HAP-1 (cell line): ENCODE measurements at places on chromosomes 6 and 20.

- no peak for DNase-seq
Measured at GRCh38 chr20:47782076-47782475, 3.2 kb downstream of the SULF2 start.

GRCh38 chr6:52497652-52498408 lies 77.7 kb downstream of the EFHC1 start:
- DNase-seq: no peak

DNA sequence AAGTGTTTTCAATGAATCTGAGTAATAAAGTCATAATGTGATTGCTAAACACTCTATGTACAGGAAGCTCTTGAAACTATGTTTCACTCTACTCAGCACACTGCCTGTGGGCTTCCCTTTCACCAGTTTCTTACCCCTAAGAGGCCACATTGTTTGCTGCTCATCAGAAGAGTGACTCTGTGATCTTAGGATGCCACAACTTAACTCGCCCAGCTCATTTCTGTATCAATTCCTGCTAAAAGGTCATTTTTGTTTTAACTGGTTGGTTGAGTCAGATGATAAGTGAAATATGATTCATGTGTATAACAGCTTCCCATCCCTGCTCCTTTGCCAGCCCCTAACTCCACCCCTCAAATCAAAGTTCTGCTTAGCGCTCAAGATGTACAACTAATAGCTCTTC lies 9.8 kb upstream of the NDUFAF4 start:
- no peak for DNase-seq

DNA sequence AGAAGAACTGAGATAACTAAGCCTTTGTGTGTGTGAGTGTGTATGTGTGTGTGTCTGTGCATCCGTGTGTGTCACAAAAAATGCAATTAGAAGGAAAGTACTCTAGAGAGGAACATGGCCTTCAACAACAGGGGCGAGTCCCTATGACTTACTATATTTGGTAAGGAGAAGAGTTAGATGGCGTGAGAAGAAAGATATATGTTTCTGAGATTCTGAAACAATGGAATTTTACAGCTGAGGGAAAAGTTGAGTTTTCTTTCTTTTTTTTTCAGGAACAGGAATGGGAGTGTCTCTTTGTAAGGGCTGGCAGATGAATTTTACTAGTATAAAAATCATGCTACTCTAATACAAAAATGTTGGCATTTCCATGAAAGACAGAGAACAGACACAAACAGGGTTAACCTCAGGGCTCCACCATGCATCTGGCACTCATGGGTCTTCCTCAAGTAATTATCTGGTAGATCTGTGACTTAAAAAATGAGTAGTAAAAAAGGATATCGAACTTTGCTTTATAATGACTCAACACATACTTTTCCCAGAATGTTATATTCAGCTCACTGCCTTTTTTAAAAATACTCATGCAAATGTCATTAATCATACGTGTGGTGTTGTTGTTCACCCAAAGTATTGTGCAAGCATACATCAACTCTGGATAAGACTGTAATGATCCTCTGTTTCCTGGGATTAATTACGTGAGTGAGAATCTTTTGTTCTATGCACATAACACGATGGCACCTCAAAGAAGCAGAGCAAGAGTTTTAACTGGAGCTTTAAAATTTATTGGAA lies 12.8 kb upstream of the SASH1 start:
- DNase-seq: no peak

DNA sequence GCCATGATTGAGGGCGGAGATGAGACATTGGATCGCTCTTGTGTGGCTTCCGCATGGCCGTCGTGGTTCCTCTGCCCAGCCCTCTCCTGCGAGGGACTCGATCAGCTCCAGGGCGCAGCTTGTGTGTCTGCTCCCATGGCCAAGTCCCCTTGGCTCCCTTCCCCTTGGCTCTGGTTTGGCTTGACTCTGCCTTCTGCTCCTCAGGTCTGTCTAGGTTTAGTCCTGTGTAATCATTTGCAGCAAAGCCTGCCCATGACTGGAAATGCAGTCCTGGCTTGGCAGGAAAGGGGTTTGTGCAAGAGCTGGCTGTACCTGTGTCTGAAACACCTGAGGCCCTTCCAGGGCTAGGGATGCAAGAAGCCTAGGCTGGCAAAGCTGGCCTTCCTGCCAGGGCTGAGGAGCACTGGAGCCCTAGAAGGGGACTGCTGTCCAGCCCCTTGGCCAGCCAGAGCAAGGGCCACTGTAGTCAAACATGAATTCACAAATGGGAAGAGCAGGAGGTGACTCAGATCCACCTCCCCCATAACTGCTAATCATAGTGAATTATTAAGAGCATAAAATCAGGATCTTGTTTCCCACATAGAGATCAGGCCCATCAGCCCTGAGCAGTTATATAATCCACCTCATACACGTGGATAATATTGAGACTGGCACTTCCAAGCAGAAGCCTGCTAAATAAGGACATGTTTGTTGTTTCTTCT lies 196.8 kb downstream of the FARS2 start:
- DNase-seq: no peak

DNA sequence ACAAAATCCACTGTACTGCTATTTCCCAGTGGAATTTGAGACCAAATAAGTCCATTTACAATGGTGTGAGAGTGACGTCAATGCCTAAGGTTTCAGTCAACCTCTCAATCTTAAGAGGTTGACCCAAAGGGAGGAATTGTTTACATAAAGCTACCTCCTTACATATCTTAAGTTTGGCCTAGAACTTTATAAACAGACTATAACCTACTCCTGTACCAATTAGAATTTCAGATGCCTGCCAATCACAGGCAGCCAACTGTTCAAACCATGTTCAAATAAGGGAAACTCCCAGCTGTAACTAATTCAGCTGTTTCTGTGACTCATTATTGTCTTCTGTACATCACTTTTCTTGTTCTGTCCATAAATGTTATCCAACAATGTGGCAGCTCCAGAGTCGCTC lies 14.5 kb downstream of the LGSN start:
- DNase-seq: no peak

DNA sequence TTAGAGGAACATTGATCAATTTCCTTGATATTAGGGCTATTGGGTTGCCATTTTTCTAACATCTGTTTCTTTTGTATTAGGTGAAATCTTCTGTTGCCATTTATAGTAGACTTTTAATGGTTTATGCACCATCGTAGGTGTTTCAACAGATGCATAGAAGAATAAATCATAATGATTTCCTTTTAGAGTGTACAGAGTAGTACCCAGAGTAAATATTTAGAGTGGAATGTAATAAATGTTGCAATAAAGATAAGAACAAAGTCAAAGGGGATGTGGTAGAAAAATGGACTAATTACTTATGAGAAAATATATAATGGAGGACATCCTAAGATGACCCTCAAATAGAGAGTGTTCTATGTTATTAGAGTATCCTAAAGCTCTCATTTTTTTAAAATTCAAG lies 643.0 kb upstream of the CITED2 start:
- no peak for DNase-seq

DNA sequence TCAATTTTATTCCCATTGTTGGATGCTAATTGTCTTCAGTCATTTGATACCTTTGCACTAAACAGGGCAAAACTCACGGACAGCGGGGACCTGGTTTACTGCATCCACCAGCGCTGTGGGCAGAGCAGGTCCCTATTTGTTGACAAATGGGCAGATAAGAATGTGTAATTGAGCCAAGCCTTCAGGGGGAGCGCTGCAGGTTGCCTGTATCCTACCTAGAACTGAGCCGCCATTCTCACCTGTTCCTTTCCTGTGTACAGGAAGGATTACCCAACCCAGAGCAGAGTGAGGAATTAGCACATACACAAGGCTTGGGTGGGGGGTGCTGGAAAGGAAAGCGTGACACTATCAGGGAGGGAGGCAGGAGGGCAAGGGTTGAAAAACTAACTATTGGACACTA lies 89.1 kb upstream of the FOXA2 start:
- no peak for DNase-seq

DNA sequence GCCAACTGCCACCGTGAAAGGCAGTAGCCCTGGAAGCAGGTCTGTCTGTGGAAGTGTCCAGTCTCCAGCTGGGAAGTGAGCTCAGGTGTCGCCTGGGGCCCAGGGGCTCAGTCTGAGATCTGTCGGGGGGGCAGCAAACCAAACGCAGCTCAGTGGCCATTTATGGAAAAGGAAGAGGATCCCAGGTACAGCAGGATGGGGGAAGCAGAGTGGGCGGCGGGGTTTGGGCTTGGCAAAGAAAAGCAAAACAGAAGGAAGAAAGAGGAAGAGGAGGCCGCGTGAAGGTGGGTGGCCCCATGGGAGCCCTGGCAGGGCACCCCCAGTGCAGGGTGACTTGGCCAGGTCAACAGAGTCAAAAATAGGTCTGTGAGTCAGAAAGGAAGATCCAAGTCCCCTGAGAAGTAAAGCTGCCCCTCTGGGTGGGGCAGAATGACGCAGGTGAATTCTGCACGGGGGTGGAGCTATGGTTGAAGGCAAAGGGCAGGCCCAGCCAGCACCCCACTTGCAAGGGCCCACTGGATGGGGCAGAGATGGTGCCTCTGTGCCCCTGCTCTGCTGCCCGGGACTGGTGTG lies 5.3 kb downstream of the PXDC1 start:
- no peak for DNase-seq

DNA sequence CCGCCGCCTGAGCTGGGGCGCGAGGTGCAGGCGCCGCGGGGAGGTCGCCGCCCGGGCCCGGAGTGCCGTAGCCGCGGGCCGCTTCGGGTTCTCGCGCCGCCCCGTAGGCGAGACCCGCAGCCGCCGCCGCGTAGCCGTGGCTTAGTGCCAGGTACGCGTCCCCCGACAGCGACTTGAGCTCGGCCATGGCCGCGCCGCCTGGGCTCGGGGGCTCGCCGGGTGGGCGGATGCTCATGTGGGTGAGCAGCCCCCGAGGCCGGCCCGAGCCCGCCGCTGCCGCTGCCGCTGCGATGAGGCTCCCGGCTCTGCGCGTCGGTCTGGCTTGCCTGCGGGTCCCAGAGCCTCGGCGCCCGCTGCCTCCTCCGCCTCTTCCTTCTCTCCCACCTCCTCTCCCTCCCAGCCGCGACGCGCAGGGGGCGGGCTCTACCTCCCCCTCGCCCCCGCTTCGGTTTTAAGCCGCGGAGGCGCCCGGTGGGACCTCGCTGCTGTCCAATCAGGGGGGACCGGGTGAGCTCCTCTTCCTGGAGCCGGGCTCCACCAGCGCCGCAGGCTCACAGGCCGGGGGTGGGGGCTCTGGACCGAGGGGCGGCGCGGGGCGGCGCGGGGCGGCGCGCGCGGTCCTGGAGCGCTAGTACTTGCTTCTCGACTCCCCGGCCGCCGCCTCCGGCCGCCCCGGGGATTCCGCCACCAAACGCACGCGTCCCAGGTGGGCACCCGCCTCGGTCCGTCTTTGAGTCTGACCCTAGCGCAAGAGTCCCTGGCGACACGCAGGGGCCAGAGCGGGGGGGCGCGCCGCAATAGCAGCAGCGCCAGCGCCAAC lies at the start of gene BHLHE23:
Gene BHLHE23, minus strand, starts transcription at position 425 of the 820 bp plus-strand sequence. Its CDS starts 190 bp downstream, at position 235.
- DNase-seq: no peak

DNA sequence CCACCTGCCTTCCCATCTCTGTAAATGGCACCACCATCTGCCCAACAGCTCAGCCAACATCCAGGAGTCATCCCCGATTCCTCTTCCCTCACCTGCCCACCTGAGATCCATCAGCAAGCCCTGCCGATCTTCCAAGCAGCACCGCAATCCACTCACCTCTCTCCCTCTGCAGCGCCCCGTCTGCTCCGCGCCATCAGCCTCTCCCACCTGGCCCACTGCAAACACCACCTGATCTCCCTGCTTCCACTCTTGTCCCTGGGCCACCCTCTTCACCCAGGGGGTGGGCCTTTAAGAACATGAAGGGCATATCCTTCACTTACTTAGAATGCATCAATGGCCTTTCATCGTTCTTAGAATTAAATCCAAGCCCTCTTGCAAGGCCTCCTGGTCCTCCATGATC lies 457.3 kb upstream of the SULF2 start:
- no peak for DNase-seq

- no peak for DNase-seq
Measured at GRCh38 chr6:65081756-65082155, 625.3 kb downstream of the EYS start.

DNA sequence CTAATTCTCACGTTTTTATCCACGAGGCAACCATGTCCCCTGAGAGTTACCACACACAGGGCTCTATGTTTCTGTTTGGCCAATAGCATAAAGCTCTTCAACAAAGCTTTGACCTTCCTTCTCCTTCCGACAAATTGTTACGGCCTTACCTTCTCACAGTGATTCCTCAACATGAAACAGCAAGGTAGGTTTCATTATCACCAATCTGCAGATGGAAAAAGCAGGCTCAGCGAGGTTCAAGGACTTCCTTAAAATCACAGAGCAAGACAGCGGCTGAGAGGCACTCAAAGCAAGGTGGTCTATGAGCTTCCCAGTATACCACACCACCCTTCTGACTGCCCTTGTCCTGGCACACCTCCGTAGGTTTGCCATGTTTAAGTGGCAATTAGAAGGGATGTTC lies 360.0 kb downstream of the CD83 start:
- no peak for DNase-seq

GRCh38 chr20:24497851-24498250 lies 28.4 kb downstream of the SYNDIG1 start:
- no peak for DNase-seq

DNA sequence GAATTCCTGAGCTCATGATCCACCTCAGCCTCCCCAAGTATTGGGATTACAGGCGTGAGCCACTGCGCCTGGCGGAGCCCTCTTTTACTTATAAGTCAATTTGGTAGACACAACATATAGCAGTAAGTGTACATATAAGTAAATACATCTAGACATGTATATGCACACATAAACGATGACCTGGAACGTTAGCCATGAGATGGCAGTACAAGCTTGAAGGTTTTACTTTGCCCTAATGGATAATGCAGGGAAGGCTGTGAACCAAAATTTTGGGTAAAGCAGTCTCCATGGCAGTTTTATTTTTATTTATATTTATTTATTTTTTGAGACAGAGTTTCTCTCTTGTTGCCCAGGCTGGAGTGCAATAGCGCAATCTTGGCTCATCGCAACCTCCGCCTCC lies 2.4 kb upstream of the GNMT start:
- no peak for DNase-seq

- no peak for DNase-seq
Measured at GRCh38 chr6:169064194-169064593, 189.5 kb downstream of the THBS2 start.

DNA sequence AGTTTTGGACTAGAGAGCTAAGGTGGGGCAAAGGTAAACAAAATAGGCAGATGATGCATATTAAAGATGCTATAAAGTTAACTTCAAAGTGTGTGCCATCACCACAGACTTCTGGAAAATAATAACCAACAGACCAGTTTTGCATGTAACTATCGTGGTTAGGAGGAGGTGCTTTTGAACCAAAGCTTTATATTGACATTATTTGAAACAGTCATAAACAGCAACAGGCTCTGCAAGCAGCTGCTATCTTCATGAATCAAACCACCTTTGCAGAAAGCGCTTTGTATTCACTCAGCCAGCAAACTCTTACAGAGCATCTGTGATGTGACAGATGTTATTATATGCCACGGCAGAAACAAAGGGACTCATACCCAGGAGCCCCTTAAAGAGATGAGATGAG lies 81.9 kb downstream of the CRYBG1 start:
- no peak for DNase-seq
